Stimulated activated CD8-positive, alpha-beta memory T cell treated with anti-CD3 and anti-CD28 coated beads, Interleukin-7, amount 100 ng/mL, for 1 hour (primary cell): ENCODE measurements at places on chromosomes 5 and 9.

GRCh38 chr5:81860778-81861177 is 109.9 kb upstream of the SSBP2 start:
- DNase-seq: no peak

- DNase-seq: peak; percentile 73
Measured at GRCh38 chr9:126719618-126720031, 85.2 kb upstream of the ZBTB43 start.

DNA sequence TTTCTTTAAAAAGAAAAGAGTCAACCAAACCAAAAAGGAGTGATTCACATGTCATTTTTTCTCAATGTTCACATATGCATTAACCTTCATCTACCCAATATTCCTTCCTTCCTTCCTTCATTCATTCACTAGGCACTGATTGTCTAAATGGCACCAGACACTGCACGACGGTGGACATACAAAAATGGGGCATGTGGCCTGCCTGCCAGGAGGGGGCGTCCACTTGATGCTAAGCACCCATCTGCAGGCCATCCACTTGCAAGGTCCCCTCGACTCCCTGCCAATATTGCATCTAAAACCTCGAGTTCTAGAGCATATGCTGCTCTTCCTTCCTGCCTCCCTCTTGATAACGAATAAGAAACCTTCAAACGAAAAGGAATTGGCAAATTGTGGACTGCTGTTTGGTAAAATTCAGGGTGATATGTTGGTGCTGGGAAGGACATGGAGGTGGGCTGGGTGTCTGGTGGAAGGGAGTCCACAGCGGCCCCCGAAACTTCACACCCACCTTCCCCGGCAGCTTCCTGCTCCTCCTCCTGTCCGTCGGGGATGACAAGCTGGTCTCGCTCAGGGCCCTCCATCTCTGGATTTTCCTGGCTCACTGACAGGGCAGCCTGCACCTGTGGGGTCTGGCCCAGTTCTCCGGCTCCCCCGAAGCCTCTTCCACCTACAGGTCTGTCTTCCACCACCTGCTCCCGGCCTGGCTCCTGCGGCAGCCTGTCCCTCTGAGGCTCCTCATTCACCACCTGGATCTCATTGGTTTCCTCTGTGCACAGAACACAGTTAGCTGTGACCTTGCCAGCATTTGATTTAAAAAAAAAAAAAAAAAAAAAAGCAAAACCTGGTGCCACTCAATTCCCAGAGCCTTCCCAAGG is 64.3 kb downstream of the GOLM1 start:
- DNase-seq: no peak

- no peak for DNase-seq
Measured at GRCh38 chr5:56091664-56092063, 96.9 kb upstream of the IL6ST start.

GRCh38 chr9:132141948-132142594 is 19.8 kb upstream of the NTNG2 start:
- DNase-seq: no peak

GRCh38 chr5:164065266-164065665 is 559.8 kb downstream of the MAT2B start:
- DNase-seq: no peak

GRCh38 chr5:75243100-75243499 is 6.4 kb upstream of the ANKRD31 start:
- DNase-seq: no peak

- no peak for DNase-seq
Measured at GRCh38 chr9:5052838-5053237, 67.8 kb downstream of the JAK2 start.

DNA sequence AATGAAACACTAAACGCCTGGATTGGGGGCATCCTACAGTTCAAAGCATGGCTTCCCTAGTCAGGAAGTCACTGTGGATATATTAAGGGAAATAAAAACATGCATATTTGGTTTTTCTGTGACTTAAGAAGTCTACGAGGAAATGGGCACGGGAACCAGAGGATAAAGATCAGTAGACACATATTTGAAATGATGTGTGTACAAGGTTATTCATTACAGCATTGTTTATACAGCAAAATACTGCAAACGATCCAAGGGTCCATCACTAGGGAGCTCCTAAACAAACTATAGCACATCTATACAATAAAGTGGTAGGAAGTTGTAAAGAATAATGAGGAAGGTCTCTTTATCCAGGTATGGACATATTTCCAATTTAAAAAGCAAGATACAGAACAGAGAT is 71.8 kb downstream of the EFNA5 start:
- DNase-seq: no peak

GRCh38 chr5:179381691-179382090 is 36.4 kb upstream of the ADAMTS2 start:
- DNase-seq: no peak

DNA sequence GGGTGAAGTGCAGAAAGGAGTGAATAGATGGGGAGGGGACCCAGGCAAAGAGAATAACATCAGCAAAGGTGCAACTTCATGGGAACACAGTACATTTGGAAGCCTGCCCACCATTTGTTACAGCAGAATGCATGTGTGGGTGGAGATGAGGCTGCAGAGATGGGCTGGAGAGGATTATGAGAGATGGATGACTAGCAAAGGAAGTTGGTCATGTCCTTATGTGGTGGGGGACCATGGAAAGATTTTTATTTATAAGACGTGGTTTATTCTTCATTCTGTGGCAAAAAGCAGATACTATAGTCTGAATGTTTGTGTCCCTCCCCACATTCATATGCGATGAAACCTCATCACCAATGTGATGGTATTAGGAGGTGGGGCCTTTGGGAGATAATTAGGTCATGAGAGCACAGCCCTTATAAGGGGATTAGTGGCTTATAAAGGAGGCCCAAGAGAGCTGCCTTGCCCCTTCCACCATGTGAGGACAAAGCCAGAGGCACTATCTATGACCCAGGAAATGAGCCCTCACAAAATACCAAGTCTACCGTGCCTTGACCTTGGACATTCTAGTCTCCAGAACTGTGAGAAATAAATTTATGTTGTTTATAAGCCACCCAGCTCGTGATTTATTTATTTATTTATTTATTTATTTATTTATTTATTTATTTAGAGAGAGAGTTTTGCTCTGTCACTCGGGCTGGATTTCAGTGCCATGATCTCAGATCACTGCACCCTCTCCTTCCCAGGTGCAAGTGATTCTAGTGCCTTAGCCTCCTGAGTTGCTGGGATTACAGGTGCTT is 483.7 kb downstream of the RAB3C start:
- DNase-seq: no peak

DNA sequence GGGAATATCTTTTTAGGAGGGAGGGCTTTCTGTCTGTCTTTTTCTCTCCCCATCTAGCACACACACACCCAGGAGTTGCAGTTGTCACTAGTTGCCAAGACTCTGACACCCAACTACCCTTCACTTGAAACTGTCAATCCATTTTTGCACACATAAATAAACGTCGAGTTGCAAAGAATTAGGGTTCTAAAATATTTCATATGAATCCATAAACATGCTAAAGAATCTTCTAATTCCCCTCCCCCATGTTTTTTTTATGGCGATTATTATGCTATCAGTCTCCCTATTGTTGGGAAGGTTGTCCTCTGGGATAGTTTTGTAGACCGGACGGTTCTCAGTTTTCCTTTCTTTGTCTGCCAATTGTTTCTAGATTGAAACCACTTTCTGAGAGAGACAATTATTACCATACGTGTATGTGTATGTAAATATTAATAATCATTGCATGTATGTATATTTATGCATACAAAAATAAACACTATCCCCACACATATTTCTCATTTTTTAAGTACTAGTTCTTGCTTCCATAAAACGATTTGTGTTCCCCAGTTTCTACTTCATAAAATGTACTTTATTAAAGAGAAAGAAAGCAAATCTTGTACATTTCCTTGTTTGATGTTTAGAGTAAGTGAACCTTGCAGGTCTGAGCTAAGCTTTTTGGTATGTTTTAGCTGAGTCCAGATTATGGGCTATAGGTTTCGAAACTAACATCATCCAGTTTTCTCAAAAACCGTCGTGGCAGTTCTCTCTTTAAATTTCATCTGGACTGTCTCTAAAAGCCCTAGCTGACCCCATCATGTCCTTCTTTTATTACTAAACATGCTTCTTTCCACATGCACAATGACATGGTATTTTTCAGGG is 165.0 kb upstream of the MPDZ start:
- DNase-seq: no peak

DNA sequence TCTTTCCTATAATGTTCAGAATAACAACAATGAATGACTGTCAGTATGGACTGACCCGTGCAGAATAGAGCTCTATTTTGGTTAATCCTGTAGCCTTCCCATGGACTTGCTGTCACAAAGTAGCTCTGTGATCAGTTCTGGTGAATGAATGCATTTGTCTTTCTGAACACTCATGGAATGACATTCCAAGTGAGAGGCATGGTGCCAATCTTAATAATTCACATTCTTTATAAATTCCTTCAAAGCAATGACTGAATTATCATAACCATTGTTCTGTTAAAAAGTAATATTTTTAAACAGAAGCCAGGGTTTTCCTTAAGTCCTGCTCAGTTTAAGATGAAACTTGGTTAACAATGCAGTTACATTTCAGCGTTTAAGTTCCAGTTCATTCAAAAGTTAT is 360.5 kb downstream of the ICE1 start:
- DNase-seq: no peak

DNA sequence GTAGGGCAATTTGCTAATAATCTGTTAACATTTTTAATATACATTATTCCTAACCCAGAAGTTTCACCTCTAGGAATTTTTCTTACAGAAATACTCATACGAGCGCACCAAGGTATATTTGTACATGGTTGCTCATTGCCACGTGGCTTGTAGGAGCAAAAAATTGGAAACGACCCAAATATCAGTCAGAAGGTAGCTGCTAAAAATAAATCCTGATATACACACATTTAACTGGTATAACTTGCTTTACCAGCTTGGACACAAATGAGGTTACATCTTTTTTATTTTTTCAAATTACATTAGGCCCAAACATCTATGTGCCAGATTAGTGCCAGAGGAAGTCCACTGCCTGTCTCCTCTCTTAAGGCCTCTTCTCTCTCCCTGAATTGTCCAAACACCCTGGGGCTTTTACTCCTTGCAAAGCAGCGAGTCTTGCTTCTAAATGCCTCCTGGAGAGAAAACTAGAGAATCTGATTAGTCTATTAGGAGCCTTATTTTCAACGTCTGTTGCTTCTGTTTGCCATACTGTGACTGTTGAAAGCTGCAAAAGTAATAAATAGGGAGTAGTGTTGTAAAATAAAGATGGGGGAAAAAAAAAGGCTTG is 92.0 kb upstream of the SSBP2 start:
- DNase-seq: no peak

- DNase-seq: no peak
Measured at GRCh38 chr5:16792598-16793275, 143.4 kb downstream of the MYO10 start.

GRCh38 chr5:149730620-149731331 is 666 bp downstream of the PPARGC1B start:
- DNase-seq: peak; percentile 1

DNA sequence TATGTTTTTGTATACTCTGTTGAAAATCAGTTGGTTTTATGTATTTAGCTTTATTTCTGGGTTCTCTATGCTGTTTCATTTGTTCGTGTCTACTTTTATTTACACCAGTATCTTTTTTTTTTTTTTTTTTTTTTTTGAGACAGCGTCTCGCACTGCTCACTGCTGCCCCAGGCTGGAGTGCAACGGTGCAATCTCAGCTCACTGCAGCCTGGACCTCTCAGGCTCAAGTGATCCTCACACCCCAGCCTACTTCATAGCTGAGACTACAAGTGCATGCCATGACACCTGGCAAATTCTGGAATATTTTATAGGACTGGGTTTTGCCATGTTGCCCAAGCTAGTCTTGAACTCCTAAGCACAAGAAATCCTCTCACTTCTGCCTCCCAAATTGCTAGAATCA is 869.4 kb upstream of the CDH6 start:
- DNase-seq: no peak
